COLO829 (cell line): ENCODE measurements at places on chromosomes 2 and 18.

DNA sequence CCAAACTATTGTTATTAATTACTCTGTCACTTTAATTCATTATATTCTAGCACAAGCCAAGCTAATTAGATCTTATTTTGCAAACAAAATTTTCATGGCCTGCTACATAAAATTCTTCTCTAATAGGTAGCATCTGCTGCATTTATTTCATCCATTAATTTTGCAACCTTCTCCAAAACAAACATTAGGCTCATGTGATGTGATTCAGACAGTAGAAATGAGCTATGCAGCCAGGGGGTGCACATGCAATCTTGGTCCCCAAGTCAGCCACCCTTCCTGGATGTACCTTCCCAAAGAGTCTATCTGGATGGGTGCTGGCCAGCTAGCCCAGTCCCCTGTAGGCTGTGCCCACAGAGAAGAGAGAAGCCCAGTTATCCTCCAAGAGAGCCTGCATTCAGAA, 242.1 kb upstream of the OSR1 start:
- no peak for DNase-seq

DNA sequence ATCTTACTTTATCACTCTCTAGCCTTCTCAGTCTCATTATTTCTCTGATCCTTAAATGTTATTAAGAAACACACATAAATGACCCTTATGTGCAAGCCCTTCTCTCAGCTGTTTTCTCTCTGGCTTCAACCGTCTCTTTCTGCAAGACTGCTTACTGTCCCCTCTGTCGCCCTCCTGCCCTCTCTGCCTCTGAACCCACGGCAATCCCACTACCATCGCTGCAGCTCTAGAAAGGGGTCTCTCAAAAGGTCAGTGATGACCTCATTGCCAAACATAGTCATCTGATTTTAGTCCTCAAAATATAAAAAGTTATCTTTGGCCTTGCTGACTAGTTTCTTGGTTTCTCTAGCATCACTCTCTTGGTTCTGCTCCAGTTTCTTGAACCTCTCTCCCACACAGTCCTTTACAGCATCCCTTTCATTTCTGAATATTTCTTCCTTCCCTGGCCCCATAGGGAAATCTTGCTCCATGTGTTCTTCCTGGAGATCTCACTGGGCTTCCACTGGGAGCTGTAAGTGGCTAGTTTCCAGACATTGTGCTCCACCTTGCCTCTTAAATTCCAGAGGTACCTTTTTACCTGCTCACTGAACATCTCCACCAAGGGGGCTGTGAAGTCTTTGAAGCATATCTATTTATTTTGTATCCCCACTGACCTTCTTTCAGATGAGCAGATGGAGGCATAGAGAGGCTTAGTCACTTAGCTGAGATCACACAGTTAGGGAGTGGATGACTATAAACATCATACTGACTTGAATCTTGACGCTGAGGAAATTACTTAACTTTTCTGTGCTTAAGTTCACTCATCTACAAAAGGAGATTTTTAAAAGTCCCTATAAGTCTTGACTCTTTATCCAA, 96.2 kb downstream of the PDE1A start:
- DNase-seq: no peak

GRCh38 chr2:50448556-50448955, 583.4 kb downstream of the NRXN1 start:
- no peak for DNase-seq

- DNase-seq: no peak
These were observed 143.9 kb upstream of the KLHL29 start for GRCh38 chr2:23241121-23241520.

DNA sequence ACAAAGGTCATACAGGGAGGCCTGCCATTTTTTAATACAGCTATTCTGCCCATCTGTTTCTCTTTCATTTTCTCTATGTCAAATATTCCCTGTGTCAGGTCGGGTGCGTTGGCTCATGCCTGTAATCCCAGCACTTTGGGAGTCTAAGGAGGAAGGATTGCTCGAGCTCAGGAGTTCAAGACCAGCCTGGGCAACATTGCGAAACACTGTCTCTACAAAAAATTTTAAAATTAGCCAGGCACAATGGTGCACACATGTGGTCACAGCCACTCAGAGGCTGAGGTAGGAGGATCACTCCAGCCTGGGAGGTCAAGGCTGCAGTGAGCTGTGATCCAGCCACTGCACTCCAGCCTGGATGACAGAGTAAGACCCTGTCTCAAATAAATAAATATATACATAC, 34.7 kb downstream of the TMEM37 start:
- DNase-seq: no peak

GRCh38 chr2:241771286-241772062, 5.1 kb upstream of the GAL3ST2 start:
- DNase-seq: no peak

GRCh38 chr18:68172842-68173549, 541.9 kb downstream of the TMX3 start:
- DNase-seq: no peak

- DNase-seq: no peak
These were observed 202.9 kb downstream of the MIB1 start for GRCh38 chr18:21943456-21943855.

DNA sequence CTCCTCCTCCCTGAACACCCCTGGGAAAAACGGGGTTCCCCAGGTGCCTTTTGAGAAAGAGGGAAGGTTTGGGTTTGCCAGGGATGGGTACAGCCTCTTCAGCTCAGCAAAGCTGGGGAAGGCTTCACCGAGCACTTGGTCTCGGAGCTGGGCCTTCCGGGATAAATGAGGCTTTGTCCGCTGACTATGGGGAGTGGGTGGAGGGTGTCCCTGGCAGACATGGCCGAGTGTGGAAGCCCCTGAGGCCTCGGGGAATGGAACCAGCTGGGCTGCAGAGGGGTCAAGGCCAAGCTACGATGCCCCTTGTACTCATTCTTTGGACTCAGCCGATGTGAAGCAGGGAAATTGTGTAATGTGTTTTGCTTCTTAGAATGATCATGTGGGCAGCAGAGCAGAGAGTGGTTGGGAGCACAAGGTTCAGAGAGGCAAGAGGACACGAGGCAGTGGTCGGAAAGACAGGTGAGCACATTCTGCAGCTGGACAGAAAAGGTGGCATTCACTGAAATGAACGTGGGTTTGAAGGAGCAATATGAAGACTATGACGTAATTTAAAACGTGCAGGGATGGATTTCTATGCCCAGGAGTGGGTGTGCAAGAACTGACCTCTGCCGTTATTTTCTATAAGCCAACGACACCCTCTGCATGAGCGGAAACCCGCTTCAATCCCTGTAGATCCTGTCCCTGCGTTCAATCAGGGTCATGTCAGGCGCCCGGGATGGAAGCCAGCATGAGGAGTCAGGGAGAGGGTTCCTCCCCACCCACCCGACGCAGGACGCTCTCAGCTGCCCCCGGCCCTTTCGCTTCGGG, 142.6 kb downstream of the PXDN start:
- DNase-seq: no peak

- no peak for DNase-seq
These were observed 45.8 kb upstream of the PTPRM start for GRCh38 chr18:7521226-7521856.

DNA sequence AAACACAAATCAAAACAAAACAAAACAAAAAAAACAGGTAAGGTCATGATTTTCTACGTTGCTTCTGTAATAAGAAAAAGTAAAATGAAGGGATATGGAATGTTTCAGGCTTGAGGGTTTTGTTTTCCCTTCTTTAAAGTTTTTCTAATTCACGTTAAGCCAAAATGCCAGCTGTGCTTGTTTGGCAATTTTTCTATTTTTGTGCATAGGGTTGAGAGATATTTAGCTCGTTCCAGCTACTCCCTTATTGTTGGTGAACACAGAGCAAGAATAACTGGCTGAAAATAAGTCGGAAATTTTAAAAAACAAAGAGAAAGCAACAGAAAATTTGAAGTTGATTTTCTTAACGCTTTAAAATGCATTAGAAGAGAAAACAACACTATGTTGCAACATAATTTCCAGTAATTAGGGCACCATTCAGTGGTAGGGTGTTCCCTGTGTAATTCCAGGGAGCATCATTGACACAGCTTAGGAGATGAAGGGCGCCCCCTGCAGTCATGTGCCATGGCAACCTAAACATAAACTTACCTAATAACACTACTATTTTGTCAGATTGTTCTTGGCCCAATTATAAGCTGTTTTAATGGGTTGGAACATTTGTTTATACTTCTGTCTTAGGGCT, 99.5 kb downstream of the DTNA start:
- DNase-seq: peak; percentile 27

DNA sequence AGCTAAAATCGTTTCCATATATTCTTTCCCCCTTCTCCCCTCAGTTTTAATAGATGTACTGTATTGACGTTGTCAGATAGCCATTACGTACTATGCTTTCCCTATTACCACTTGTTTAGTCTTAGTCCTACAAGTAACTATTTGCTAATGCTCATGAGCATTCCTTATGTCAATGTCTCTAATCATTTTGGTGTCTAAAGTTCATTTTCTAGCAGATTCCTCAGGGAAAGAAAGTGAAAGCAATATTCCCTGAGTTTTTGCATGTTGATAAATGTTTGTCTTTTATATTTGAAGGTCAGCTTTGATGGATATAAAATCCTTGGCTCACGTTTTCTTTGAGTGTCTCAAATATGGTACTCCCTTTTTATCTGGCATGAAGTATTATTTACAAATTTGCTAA, 253.3 kb upstream of the STON1 start:
- DNase-seq: no peak

GRCh38 chr2:17362956-17363355, 155.3 kb downstream of the RAD51AP2 start:
- no peak for DNase-seq

- DNase-seq: no peak
These were observed 131.2 kb downstream of the WDSUB1 start for GRCh38 chr2:159155320-159155719.

- no peak for DNase-seq
These were observed 147.8 kb upstream of the MMADHC start for GRCh38 chr2:149735237-149735958.

- no peak for DNase-seq
These were observed 99.4 kb upstream of the MSH2 start for GRCh38 chr2:47303341-47304148.

- DNase-seq: no peak
These were observed 98.8 kb downstream of the LCLAT1 start for GRCh38 chr2:30545875-30546274.

- DNase-seq: no peak
These were observed 84.0 kb downstream of the POLR1A start for GRCh38 chr2:86021396-86022378.

DNA sequence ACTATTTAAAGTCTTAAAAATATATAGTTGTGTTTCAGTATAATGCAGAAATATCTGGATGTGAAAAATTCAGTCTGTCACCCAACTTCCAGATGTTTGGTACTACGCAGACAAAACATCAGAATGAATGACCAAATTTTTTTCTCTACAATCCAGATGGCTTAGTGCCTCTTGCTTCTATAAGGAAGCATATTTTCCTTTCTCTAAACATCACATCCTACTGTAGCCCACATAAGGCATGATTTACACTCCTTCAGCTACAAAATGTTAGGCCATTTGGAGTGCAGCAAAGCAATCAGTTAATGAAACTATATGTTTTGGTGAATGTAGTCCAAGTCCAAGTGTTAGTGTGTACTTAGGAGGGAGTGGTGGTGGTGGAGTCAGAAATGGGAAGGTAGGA, 162.9 kb upstream of the SIX2 start:
- DNase-seq: no peak
